ENCODE measurements at places on chromosomes 2 and 18.

DNA sequence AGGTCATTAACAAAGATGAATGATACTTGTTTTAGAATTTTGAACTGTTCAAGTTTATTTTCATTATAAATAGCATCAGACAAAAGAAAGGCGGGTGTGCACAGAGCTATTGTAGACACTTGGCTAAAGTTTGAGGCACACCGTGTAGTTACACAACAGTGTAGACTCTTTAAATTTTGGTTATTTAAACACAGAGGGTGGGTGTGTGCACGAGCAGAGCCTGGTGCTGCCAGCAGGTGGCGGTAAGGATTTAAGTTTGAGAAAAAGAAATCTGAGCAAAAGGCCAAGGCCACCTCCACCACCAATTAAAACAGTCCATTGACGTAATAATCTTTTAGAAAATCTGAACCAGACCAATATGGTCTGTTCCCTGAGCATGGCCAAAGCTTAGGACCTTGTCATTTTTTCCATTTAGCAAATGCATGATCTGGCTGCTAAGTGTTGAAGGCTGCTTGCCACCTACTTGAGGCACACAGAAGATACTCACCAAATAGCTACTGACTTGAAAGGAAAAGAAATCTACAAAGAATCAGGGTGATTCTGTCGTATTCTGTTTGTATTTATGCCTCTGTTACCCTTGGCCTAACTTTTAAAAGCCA, 14.3 kb downstream of the COPS7B start:
- DNase-seq: peak; percentile 40

DNA sequence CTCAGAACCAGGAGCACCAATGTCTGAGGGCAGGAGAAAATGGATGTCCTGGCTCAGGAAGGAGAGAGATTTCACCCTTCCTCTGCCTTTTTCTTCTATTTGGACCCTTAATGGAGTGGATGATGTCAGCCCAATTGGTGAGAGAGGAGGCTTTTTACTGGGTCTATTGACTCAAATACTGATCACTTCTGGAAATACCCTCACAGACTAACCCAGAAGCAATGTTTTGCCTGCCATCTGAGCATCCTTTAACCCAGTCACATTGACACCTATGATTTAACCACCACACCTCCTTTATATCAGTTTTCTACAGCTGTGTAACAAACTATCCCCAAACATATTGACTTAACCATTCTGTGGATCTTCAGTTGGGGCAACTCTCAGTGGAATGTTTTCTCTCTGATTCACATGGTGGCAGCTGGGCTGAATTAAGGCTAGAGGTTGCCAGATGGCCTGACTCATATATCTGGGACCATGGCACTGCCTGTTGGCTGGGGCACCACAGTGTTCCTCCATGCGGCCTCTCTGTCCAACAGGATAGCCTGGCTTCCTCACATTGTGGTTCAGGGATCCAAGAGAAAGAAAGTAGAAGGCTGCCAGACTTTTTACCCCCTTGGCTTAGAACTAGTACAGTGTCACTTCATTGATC, 18.2 kb upstream of the MBOAT2 start:
- DNase-seq: no peak

DNA sequence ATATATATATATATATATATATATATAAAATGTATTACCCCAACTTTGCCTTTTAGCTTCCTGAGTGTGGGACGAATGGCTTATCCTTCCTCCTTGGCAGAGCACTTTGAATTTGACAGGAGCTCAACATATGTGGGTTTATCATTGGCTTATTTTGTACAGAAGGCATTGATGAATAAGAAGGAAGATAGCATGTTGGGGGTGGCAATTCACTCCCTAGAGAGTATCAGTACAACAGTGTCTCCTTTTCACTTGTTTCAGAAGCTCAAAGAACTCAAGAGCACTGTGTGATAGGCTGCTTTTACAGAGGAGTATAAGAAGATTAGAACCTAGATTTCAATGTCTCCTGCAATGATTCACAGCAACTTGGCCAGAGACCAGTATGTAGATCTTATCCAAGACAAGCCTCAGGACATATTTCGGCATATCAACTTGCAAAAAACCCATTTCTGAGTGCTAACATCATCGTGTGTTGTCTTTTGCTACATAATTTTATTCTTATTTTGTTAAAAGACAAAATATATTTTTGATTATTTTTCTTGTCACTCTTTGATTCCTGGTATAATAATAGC, 345.8 kb downstream of the SOCS6 start:
- DNase-seq: no peak

DNA sequence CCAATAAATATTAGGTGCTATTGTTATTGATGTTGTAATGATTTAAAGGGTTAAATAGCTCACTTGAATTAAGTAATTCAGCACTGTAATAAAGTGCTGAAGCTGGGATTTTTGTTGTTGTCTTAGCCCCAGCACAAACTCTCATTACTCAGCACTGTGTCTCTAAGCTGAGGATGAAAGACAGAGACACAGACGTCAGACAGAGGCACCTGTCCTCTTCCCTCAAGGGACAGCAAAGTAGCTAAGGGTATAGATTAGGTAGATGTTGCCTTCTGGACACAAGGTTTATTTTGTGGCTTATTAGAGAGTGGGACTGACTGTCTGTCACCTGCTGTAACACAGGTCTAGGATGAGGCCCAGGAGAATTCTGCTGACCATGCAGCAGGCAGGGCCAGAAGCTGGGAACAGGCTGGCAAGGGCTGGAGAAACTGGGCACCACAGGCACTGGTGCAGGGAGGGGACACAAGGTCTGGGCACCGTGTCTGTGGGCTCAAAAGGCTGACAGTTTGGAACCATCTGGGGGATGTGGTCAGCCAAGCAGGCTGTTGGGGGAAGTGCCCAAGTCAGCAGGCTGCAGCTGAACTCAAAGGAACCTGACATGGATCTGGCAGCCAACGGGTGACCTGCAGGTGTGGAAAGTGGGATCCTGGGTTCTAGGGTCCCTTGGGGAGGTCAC, 20.0 kb upstream of the PTPN4 start:
- no peak for DNase-seq

- no peak for DNase-seq
Measured at GRCh38 chr2:60002183-60002867, 551.1 kb downstream of the BCL11A start.

GRCh38 chr2:185274718-185275484, 463.7 kb upstream of the FSIP2 start:
- DNase-seq: no peak

GRCh38 chr2:159111346-159111927, 143.0 kb downstream of the TANC1 start:
- no peak for DNase-seq

DNA sequence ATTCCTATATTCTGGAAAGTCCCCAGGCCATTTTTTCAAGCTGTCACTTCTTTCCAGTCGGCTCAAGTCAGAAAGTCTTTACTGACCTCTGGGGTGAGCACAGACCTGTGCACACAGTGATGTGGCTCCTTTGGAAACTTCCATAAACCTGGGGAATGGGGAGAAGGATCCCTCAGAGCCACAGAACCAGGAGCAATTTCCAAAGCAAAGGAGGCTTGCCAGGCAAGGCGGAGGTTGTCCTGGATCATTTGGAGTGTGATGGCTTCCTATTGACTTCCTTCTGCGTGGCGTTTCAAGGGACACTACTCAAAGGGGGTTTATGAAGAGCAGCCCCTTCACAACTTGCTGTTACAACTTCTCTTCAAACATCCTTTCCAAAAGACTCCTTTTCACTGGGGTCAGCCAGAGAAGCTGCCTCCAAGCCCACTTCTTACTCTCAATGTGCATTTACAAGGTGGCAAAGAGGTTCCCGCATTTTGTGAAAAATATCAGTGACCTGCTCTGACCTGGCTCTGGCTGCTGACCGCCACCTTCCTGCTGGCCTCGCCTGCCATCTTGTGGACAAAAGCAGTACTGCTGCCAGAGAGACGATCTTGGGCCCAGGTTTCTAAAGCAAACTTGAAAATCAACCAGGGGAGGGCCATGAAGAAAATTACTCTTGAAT, 18.2 kb upstream of the TMEM247 start:
- DNase-seq: peak; percentile 78
